NCI-H774 (cell line): ENCODE measurements at places on chromosomes 6 and 20.

DNA sequence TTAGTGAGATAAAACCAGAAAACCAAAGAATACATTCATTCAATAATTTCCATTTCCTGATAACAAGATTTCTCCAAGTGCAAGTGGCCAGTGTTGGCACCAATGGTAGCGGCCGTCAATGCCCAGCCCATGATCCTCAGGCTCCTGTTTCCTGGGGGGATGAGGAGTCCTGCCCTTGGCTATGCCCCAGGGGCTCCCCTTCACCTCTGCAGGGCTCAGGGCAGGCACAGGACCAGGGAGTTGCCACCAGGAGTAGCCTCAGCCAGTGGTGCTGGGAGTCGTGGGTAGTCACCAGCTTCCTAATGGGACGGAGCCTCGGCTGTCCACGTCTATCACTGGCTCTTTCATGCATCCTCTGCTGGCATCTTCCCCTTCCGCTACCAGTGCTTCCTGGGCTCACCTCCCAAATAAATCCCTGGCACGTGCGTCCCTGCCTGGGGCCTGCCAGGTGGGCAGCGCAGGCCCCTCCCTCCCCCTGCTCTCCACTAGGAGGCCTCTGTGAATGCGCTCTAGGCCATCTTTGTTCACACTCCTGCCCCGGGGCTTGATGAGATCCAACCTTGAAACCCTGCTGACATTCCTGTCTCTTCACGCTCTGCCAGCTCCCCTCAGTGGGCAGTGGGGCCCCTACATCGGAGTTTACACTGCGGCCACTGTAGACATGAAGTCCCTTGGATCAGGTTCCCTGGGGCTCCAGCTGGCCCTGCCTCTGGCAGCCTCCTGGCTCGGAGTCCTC is 215.7 kb downstream of the SYNDIG1 start:
- DNase-seq, result no peak

GRCh38 chr6:51094271-51094670 is 275.6 kb downstream of the TFAP2B start:
- DNase-seq, result no peak

- DNase-seq, result no peak
Measured at GRCh38 chr6:151285122-151285521, 45.4 kb downstream of the AKAP12 start.

- DNase-seq, result no peak
Measured at GRCh38 chr6:166343150-166343487, 774 bp upstream of the SFT2D1 start.

GRCh38 chr20:25549843-25550477 is 35.4 kb downstream of the NINL start:
- DNase-seq, result no peak
